ENCODE measurements at places on chromosomes 1 and 21.

DNA sequence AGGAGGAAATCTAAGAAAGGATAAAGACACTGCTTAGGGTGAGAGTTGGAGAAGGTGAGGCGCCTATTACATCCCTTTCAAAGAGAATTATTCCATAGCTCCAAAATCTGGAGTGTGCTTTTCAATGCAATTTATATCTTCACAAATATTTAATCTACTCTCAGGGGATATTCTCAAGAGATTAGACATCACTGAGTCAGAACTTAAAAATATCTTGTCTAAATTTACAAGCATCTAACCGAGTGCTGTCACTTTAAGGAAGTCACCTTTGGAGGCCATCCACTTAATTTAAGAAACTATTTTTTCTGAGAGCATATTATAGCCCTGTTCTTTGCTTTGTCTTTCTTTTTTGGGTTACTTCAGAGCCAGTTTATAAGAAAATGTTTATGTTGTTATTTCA, 134.6 kb downstream of the TNFSF18 start:
- no peak for DNase-seq

DNA sequence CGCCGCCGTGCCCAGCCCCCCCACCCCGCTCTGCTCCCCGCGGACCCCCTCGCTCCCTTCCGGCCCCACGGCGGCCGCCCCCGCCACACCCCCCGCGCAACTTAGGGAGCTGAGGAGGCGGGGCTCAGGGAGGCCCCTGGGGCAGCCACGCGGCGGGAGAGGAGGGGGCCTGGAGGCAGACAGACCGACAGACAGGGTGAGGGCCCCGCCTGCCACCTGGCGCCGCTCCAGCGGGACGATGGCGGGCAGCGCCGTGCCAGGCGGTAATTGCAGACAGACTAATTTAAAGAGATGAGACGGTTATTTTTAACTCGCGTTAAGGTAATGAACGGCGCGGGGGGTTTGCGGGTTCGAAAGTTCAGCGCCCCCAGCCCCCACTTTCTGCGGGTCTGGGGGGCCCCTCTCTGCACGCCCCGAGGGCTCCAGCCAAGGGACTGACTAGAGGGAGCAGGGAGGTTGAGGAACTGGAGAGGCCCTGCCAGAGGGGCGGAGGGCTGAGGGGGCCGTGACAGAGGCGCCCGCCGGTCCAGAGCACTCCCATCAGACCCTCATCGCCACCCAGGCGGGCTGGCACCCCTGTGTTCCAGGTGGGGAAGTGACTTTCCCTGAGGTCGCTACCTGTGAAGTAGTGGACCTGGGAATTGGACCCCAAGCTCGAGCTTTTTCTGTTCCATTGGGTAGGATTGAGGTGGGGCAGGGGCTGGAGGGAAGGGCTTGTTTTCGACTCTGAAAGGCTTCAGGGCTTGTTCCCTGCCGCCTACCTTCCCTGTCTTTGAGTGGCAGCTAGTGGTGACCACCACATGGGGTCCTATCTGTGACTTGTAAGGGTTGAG, 5.4 kb downstream of the FOXO6 start:
- no peak for DNase-seq

- no peak for DNase-seq
These were observed 8.6 kb downstream of the TNFRSF18 start for GRCh38 chr1:1197551-1198422.

DNA sequence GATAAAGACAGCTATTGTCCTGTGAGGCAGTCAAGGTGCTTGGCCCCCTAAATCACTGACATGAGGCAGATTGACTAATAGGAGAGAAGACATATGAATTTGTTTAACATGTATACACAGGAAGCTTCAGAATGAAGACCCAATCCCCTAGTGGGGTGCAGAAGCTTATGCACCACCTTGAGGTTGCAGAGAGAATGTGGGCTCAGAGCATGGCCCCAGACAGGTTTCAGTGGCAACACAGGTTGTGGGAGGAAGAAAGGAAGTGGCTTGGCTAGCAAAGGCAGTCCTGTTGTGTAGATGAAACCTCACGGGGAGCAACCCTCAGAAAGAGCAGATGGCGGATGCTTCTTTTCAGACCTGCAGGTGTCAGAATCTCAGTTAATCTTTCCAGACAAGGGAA, 37.0 kb upstream of the PARP1 start:
- DNase-seq = no peak

- DNase-seq = peak; percentile 37
These were observed 31.8 kb upstream of the JUN start for GRCh38 chr1:58815686-58816071.

DNA sequence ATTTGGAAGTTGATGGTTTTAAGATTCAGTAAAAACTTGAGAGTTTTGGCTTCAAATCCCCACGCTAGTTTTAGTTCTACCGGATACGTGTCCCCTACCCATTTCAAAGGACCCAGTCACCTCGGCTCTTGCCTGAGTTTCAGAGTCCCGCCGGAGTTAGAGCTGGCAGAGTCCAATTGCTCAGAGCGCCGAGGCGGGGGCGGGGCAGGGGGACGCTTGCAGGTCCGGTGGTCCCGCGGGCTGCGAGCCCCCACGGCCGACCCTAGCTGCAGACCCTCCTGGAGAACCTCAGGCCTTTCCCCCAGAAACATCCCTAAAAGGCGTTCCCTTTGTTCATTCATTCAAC, 765 bp upstream of the VPS45 start:
- DNase-seq = peak; percentile 2

DNA sequence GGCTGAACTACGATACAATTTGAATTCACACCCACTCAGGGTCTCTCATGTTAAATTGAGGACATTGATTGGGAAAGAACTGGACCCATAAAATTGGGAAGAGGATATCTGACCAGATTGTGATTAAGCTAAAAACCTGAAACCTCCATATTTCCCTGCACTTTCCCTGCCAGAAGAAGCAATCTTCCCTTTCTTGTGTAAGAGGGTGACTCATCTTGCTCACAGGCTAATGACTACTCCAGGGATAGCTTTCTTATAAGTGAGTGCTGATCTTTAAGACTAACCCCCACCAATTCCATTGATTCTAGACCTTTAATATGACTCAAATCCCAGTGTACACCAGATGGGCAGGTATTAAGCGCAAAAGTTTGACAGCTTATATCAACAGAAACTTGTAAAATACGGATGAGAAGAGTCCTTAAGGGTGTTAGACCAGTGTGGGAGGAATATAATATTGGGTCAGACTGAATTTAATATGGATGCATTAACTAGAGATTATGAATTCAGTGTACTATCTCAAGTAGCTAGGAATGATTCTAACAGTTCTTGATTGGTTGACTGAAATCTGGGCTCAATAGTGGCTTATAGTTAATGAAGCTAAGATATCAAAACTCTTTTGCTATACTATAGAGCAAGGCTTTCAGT, 12.1 kb upstream of the SGIP1 start:
- peak; percentile 45 for DNase-seq

DNA sequence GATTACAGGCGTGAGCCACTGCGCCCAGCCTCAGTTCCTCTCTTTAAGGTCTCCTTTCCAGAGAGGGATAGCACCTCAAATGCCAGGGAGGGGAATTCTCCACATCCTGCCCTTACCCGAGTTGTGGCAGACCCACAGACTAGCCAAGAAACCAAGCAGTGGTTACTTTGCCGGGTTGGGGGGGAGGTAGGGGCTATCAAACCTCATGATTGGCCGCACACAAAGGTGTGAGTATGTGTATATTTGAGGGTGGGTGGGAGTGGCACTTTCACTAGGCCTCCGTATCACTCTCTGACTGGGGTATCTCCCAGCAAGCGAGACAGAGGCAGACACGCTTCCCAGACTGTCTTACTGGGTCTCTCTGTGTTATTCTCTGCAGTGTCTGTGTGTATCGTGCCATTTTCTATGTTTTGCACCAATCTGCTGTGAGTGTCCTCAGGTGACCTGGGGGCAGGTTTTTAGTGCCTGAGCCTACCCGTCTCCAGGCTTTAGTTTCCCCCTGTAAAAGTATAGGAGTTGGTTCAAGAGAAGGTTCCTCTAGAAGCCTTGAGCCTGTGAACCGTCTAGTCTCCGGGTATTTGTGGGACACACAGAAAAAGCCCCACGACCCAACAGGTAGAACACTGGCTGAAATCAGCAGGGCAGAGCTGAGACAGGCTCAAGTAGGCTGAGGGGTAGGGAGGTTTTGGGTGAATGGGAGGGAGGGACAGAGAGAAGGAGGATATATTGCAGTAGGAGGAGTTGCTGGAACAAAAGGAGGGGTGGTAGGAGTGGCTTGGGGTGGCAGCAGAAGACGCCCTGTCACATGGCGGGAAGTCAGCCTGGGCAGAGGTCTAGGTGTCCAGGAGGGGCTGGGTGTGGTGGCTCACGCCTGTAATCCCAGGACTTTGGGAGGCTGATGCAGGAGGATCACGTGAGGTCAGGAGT, 10.3 kb downstream of the LMNA start:
- DNase-seq = peak; percentile 22

GRCh38 chr1:54519709-54520108, 28.3 kb upstream of the ACOT11 start:
- no peak for DNase-seq

GRCh38 chr1:77218477-77219165, 609 bp downstream of the PIGK start:
- DNase-seq = no peak

GRCh38 chr1:79262745-79263258, 256.3 kb upstream of the ADGRL4 start:
- DNase-seq = no peak

DNA sequence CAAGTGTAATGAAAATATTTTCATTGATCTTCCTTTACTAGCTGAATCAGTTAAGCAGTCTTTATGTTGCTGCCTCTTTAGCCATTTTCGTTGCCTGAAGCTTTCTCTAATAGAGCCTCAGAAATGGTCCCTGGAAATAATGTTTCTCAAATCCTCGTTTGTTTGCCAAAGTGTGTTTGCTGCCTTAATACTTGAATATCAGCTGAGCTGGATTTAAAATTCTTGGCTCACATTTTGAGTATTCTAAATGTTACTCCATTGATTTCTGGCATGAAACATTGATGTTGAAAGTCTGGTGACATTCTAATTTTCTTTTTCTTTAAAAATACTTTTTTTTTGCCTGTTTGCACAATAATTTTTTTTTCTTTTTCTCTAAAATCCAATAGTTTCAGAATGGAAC, 84.6 kb upstream of the SERBP1 start:
- DNase-seq = no peak

GRCh38 chr21:44370786-44371410, 17.5 kb downstream of the TRPM2 start:
- DNase-seq = no peak

DNA sequence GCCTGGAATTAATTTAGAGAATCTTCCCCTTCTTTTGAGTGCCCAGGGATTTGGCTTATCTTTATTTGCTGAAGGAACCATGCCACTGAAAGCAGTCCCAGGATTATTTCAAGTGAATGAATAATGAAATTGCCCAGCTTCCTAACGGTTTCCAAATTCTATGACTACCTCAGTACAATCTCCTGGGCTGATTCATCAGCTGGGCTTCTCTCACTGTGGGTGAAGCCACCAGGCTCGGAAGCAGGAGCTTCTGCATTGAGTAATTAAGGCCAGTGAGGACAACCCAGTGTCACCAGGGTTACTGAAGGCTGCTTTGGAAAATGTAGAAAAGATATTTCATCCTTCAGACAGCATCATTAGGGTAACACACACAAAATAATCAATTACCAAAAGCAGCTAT, 169.8 kb downstream of the DAB1 start:
- DNase-seq = no peak

GRCh38 chr1:54777431-54777830, 13.1 kb upstream of the PARS2 start:
- no peak for DNase-seq

GRCh38 chr1:119310301-119310700, 58.3 kb upstream of the HAO2 start:
- DNase-seq = no peak

- peak; percentile 69 for DNase-seq
These were observed 78.9 kb downstream of the CLEC20A start for GRCh38 chr1:178417858-178418257.

- no peak for DNase-seq
These were observed 57.1 kb upstream of the TBX15 start for GRCh38 chr1:119045096-119045746.

GRCh38 chr1:46394108-46394871, at the start of gene FAAH:
Gene FAAH, plus strand, starts transcription at chr1:46394317. Its CDS starts 32 bp downstream, at chr1:46394349.
- DNase-seq = peak; percentile 24

DNA sequence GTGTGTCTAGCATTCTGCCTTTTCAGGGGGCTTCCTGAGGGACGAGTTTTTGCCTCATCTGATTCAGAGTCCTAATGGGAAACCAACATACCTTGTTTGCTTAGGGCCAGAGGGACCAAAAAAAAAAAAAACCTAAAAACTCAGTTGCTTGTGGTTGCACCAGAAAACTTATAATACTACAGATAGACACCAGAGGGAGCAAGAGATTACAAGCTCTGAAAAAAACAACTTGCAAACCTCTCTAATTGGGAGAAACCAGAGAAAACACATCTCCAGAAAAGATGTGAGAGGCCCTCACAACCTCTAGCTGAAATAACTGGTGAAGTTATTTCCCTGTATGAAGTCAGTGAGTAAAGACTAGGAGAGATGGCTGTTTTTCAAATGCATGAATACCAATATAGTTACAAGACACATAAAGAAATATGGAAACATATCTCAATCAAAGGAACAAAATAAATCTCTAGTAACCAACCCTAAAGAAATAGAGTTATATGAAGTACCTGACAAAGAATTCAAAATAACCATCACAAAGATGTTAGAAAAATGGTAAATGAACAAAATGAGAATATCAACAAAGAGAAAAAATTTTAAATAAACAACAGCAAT, 233.7 kb upstream of the NFIA start:
- peak; percentile 47 for DNase-seq

GRCh38 chr1:164753521-164754077, 194.6 kb downstream of the PBX1 start:
- no peak for DNase-seq

DNA sequence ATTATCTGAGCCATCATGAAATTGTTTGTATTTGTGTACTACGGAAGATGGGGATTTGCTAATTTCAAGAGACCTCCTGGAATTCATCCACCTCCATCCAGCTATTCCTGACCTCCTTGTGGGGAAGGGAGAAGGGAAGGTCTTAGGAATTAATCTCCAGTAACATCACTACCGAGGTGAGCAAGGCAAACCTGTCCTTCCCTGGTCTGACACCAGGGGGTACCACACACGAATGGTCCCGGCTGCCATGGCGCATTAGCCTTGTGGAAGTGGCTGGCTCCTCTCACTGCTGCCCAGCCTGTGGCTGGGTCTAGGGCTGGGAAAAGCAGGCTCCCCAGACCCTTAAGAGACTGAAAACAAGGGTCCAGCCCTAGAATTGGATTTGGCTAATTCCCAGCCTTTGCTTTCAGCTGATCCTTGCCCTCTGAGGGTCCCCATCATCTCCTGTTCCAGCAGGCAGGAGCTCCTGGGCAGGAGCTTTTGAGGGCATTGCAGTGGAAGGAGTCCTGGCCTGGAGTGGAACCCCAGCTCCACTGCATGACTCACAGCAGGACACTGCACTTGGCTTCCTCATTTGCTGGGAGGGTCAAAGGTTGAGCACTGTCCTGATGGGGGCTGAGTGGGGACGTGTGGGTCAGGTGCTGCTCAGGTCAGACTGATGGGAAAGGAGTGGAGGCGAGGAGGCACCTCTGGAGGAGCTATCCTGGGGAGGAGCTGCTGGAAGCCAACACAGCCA, 34.8 kb downstream of the RIMS3 start:
- DNase-seq = peak; percentile 41
